ENCODE measurements at places on chromosomes 11 and 22.

- DNase-seq = no peak
These were observed 30.3 kb downstream of the GNB1L start for GRCh38 chr22:19824212-19824925.

DNA sequence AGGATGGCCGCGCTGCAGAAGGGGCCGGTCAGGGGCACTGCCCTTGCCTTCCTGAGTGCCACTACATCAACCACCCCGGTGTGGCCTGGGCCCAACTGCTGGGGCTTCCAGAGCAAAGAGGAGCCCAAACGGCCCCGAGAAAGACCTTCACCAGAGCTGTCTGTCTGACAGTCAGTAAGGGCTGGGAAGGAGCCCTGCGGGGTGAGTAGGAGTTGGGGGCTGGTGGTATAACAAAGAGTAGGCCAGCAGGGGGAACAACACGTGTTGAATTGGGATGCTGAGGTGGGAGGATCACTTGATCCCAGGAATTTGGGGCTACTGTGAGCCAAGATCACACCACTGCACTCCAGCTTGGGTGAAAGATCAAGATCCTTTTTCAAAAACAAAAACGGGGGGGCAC is 3.9 kb downstream of the GSTT4 start:
- no peak for DNase-seq

DNA sequence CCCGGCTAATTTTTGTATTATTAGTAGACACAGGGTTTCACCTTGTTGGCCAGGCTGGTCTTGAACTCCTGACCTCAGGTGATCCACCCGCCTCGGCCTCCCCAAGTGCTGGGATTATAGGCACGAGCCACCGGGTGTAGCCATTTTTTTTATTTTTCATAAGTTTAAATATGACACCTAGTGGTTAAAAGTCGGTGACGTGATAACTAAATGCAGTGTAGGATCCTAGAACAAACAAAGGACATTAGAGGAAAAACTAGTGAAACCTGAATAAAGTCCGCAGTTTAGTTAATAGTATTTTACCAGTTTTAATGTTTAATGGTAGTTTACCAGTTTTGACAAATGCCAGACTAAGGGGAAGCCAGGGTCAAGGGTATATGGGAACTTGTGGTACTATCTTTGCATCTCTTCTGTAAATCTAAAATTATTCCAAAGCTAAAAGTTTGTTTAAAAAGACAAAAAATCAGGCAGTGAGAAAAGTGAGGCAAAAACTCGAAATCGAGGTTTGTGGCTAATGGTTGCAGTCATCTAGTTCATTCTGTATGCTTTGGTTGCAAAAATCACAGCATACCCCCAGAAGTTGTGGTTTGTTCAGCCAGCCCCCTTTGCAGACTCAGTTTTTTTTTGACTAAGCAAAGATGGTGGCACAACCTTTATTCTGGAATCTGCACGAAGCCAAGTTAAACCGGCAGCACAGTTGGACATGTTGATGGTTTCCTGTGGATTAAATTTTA is 29.6 kb downstream of the TOM1 start:
- no peak for DNase-seq

GRCh38 chr11:102390667-102391465 is 43.9 kb downstream of the BIRC2 start:
- DNase-seq = peak; percentile 73

DNA sequence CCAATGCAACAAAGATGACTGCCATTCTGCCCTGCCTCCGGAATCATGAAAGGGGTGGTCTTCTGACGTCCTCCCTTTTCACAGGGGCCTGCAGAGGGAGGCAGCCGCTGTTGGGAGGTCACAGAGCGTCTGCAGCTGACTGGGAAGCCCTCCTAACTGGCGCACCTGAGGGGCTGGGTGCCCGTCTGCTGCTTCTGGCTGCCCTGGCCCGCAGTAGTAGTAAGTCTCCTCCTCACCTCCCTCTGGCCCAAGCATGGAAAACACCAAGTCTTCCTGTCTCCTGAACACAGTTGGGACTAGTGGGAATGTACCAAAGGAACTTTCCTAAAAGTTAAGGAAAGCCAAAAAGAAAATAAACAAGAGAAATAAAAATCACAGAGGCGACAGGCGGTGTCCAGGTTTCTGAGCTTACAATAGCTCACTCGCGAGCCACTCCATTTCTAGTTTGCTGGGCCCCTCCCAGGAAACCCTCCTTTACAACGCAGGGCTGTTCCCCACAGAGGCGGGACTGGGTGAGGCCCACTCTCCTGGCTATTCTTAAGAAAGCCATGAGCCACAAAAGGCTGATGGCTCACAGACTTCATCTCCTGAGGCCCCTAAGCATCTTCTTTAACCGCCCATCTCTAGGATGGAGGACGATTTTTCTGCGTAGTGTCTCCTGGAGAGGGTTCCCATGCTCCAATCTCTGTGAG is 37.0 kb upstream of the CECR2 start:
- no peak for DNase-seq

- peak; percentile 46 for DNase-seq
These were observed 2.9 kb downstream of the MYO7A start for GRCh38 chr11:77130763-77131513.

GRCh38 chr11:62458212-62459002 is 39.6 kb downstream of the SCGB1A1 start:
- no peak for DNase-seq

GRCh38 chr22:31098632-31099110 is 8.7 kb downstream of the SELENOM start:
- DNase-seq = peak; percentile 41

- DNase-seq = no peak
These were observed 284.4 kb upstream of the MTNR1B start for GRCh38 chr11:92685049-92685448.

GRCh38 chr22:16960884-16961249 is 47.2 kb downstream of the GAB4 start:
- DNase-seq = no peak

DNA sequence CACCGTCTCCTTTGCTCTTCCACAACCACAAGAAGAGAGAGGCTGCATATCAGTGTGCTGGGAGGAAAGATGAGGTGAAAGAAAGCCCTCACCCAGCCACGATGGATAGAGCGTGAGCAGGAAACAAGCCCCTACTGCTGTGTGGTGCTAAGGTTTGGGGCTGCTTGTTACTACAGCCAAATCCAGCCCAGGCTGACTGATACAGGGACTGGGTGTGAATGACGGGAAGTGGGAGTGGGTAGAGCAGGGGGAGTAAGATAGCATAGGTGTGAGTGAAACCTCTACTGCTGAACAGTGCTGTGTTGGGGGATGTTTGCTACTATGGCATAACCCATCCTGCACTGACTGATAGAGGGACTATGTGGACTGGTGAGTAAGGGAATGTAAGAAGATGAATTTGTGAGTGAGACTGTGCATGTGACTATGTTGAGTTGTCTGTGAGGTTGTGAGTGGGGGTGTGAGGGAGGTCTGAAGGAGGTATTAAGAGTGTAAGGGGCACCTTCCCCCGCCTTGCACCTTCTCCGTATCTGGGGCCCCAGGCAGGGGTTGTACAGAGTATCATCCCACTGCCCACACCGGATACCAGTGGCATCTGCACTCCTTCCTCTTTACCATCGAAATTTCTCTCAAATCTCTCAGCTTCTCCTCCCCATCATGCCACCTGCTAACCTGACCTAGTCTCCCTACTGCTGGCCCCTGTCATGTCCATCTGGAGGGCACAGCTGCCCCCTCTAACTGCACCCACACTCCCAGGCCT is 91.5 kb downstream of the MN1 start:
- DNase-seq = no peak

GRCh38 chr11:125085301-125086081 is 22.4 kb downstream of the SLC37A2 start:
- DNase-seq = no peak

DNA sequence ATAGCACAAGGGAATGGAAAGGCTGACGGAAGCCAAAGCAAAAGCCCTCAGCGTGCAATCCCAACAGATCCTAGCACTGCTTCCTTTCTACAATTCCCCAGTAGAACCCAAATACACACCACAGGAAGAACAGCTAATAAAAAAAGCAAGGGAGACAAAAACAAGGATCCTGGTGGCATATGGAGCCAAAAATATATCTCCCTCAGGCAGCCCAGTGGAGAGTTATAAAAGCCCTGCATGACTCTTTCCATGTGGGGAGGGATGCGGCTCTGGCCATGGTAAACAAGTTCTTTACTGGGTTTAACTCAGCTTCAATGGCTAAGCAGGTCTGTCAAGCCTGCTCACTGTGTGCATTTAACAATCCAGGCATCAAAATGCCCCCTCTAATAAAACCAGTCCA is 88.1 kb downstream of the PIWIL4 start:
- DNase-seq = no peak

DNA sequence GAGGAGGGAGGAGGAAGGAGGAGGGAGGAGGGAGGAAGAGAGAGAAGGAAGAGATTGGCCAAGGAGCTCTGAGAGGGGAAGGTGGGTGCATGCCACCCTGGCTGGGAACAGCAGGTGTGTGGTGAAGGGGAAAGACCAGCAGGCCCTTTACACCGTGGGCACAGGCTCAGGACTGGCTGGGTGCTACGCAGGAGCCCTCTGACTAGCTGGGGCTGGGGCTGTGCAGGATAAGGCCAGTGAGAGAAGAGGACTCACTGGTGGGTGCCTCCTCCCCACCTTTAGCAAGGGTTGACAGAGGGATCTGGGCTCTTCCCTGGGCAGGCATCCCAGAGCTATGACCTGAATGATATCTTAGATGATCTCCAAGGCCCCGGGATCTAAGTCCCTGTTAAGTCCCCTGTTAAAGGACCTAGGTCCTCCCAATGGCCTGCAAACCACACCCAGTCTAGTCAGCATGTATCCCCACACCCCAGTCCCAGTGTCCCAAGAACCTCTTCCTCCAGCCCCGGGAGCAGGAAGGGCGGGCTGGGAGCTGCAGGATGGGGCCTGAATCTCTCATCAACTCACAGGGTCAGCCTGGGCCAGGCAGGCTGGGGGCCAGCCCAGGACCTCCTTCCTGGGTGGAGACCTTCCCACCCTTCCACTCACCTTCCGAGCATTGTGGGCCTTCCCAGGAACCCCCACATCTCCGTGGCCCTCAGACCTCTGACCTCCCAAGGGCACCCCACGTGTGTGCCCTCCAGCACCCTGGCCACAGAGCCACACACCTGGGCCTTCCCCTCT is 55.4 kb downstream of the CDKN1C start:
- no peak for DNase-seq

DNA sequence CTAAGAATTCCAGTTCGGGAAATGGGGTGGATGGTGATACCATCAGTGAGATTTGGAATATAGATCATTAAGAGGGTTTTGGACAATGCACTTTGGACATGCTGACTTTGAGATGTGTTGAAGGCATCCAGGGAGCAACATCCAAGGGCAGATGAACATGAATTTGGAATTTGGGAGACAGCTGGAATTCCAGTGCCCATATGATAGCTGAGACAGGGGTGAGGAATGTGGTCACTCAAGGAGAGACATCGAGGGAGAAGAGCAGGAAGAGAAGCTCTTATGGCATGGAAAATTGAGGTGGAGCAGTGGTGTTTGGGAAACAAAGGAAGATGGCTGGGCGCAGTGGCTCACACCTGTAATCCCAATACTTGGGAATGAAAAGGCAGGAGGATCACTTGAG is 11.8 kb upstream of the MICAL2 start:
- no peak for DNase-seq

DNA sequence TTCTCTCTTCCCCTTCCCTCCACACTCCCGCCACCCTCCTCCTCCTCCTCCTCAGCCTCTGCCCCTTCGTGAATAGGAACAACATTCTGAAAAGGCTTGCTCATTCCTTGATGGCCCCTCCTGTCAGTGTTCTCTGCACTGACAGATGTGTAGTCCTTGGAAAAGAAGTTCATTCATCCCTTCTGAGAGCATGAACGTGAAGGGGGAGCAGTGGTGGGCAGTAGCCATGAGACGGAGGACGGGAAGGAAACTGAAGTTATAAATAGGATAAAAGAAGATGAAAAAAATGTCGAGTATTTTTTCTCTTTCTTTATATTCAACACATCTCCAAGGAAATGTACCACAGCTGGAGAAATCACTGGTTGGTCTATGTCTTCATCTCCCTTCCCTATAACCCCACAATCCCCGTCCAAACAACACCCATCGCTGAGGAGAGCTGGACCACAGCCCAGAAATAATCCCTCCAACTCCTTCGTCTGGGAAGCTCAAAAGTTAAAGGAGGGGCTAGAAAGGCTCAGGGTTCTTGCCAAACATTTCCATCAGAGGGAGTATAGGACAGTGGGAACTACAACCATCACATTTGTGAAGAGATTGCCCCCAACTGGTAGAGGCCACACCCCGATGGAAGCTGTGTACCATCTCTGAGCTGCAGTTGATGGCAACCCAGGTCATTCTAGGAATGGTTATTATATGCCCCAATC is 33.5 kb downstream of the ETS1 start:
- peak; percentile 23 for DNase-seq

GRCh38 chr22:26812731-26813130 is 155.3 kb downstream of the MIAT start:
- DNase-seq = no peak

DNA sequence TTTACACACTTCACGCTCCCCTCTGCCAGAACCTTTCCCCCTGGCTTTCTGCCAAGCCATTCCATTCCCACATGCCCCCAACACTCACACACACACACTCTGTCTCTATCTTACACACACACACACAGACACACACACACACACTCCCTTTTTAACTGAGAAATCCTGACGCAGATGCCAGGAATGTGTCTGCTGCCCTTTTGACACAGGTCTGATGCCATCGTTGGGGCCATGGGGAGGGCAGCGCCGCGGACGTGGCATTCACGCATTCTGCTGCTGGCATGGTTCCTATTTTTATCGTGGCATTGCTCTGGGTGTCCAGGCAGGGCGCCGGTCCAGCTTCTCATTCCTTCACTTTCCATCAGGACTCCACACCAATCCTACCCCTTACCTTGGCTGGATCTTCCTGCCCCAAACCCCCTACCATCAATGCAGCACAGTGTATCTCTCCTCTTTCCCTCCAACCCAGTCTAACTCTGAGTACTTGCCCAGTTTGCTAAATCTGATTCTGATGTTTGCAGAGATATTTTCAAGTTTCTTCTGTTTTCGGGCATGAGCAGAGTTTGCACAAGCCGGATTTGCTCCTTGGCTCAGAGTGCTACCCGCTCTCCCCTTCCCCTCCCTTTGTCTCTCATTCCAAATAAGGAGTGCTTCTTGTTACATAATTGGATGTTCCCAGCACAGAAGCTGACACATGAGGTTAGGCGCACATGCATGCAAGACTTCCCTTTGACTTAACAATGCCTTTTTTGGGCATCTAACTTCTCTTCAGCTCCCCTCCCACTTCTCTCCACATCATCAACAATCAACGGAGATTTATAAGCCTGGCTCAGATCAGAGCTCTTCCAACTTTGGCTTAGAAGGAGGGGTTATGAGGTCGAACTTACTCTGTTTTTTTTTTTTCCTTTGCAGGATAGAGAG is 18.8 kb downstream of the SNX19 start:
- DNase-seq = peak; percentile 91

DNA sequence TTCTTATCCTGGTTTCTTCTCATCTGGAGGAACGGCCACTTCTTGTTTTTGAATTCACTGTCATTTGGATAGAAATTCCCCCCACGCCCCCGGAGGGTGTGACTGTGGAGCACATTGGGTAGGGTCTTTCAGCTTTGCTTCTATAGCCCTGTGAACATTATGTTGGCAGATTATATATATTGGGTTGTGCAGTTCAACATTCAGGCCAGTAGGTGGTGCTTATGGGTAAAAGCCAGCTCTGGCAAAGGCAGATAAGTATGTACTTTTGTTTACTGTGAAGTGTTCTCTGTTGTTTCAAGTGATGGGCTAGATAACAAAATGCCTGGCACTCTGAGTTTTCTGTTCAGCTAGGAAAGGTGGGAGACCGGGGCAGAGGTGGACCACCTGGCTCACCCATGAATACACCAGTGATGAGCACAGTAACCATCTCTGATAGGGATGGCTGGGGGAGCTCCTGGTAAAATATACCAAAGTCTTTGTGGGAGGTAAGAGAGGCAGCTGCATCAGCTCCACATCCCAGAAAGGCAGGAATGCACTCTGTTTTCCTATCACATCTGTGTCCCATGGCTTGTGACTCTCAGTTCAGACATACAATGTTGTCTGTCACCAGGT is 1348.2 kb upstream of the RAG2 start:
- no peak for DNase-seq
